Testis (tissue), 5 donors: ENCODE measurements at places on chromosomes 4 and X. TPM values are rescaled to one million over a fixed set of nuclear protein-coding genes. Genes with fewer than 3 reads are reported as not detected.
A peak's percentile ranks its signal among the peaks of the same experiment; 100 is the strongest.

Gene ZNF674
- 6.3 TPM for total RNA-seq

DNA sequence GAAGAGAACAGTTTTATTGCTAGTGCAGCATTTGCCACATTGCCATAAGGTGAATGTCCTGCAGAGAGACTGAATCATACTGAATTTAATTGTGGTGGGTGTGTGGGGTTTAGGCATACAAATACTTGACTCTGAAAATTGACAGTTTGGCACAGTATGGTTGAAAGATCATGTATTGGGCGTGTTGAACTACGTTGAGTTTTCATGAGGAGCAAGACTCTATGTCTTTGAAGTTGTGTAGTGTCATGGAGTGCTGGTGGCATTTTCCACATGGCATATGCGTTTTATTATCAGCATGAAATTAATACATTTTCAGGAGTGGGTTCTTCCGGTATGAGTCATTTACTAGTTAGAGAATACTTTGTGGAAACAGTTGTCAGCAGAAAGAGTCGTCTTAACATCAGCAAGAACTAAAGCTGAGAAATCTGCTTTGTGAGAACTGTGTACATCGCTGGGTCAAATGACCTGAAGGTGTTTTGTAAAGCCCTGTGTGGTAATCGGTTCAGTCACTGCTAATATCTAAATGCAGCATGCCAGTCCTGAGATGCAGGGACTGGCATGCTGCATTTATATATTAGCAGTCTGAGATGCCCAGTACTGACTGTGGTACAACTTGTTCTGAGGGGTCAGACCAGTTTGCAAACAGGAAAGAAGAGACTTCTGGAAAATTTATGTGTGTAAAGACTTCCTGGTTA lies 50.3 kb downstream of the ARHGAP10 start:
- no peak for DNase-seq

GRCh38 chr4:110195561-110196205 lies 2.7 kb downstream of the ELOVL6 start:
- no peak for DNase-seq

Gene TXK
- total RNA-seq, result 5.9 TPM

GRCh38 chr4:83124111-83124780 lies 9.7 kb upstream of the PLAC8 start:
- no peak for DNase-seq

DNA sequence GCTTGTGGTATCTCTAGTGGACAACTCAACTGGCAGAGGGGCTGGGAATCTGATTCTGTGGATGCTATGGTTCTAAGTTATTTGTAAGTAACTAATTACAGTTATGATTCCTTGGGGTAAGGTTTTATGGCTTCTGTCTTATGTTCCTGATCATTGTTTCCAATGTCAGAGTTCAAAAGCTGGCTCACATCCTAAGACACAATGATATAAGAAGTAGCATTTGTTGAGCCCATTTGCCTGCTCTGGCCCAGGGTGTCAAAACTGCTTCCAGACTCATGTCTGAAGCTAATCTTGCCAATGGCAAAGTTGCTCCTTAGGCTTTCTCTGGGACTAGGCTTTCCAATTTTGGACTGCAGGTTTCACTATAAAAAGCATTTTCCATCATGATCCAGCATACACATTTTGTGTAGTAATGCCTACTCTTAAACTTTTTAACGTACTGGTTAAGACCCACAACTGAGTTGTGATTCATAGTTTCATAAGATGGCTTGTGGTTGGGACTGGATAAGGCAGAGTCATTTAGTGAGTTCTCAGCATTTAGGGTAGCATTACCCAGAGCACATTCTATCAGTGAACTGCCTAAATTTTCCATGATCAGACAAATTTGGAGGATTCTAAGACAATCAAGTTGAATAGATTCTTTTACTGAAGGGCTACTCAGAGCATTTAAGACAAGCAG lies 50.0 kb downstream of the CCNI start:
- no peak for DNase-seq

DNA sequence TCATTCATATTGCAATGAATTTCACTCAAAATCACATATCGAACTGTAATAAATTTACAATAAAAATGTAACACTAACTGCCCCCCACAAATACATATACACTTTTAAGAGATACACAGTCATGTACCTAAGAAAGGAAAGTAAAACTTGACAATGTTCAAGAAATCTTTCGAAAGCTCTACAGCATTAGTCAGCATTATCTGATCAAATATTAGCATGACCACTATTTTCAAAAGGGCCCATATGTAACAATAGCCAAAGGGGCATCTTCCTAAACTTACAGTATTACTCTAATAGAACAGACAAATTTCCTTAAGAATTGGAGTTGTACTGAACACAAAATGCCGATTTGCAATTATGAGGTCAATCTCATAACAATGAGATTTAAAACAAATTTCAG lies 51.8 kb downstream of the STX18 start:
- DNase-seq, result no peak

DNA sequence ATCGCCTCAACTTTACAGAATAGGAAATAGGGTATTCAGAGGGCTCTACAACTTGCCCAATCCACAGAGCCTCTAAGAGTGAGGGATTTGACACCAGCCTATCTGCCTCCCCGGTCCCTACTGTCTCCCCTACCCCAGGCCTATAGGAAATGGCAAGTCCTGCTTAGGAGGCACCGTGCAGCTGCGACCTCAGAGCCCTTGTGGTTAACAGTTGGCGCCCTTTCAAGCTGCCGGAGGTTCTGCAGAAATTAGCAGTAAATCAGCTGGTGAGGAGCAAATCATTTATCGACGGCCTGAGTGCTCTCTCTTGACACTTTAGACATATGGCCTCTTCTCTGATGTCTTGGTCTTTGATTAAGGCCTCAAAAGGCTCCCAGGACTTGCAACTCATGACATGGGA lies 96.9 kb downstream of the CLNK start:
- DNase-seq, result no peak

DNA sequence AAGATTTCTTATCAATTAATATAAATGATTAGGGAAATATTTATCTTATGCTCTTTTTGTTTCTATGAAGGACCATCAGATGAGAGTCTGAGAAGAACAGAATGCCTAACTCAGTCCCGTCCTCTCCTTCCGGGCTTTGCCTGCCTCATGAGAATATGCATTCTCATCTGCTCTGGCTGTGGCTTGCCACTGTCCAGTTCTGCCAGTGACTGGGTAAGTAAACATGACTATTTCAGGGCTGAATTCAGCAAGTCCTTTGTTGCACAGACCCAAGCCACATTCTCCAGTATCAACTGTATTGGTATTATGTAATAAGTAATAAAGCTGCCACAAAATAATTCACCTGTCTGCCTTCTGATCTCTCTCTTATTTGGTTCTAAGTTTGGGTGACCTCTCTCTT lies 110.7 kb downstream of the WDFY3 start:
- DNase-seq, result peak; percentile 30

DNA sequence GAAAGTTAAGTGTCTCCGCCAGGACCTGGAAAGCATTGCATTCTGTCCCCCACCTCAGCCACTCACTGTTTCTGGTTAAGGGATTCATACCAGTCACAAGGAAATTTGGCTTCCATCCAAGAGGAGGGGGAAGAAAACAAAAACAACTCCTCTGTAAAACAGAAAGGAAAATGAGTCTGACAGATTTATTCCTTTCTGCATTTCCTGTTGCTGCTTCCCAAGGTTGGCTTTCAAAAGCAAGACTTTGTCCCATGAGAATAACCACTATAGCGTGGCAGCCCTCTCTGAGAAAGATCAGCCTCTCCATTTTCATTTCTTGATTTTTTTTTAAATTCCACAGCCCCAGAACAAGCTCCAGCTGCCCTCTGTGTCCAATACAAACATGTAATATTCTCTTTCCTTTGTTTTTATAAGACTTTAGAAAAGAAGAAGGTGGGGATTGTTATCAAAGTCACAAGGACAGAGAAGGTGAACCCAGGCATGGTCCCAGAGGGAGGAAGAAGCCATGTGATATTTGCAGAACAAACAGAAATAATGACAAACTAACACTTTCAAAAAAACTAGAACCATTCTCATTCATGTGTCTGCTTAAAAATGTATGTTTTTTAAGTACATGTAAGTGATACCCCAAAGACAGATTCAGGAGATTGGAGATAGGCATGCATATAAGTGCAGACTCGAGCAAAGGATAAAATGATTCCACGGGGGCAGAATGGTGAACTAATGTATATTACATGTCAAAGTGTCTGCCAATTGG lies 90.7 kb upstream of the DCLK2 start:
- DNase-seq, result no peak

- DNase-seq, result no peak
These were observed 71.7 kb downstream of the FANCB start for GRCh38 chrX:14801136-14801535.

Gene MUC7
- total RNA-seq, result not detected

- DNase-seq, result no peak
These were observed 33.9 kb downstream of the PAK3 start for GRCh38 chrX:111129921-111130320.
